NCI-H1105 treated with DMSO at 0.1 percent for 48 hours (cell line): ENCODE measurements at places on chromosomes 2 and 18.
A peak's percentile ranks its signal among the peaks of the same experiment; 100 is the strongest.

DNA sequence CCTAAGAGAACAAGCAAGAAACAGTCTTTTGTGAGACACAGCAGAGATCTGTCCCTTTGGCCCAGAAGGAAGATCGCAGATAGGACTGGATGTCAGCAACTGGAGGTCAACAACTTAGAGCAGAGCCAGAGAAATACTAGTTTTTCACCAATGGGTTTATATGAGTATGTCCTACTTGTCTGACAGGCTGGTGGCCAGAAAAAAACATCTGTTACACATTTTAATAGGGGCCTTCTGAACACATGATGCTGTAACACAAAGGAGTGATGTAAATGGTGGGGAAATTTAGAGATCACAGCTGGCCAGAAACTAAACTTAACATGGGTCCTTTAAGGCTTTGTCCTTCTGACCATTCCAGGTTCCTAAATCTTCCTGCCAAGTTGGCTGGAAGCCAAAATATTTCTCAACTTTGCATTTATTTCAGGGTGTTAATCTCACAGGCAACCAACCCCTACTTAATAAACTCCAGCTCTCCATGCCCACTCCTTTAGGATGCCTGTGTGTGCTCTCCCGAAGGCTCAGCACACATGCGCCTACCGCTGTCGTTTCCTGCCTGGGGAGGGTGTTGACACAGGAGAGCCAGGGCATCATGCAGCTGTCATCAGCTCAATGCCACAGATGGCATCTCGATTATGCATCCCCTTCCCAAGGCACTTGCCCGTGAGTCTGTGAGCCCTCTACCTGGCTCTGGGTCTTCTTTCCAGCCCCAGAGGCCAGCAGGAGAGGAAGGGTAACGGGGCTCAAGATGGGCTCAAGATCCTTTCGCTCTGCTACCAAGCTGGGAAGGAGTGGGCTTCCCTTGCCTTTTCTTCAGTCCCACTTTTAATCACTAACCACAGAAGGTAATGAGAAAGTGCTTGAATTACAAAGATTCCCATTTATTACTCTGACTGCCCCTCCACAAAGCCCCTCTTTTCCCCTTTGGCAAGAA lies 252.5 kb downstream of the ETAA1 start:
- peak; percentile 46 for DNase-seq

DNA sequence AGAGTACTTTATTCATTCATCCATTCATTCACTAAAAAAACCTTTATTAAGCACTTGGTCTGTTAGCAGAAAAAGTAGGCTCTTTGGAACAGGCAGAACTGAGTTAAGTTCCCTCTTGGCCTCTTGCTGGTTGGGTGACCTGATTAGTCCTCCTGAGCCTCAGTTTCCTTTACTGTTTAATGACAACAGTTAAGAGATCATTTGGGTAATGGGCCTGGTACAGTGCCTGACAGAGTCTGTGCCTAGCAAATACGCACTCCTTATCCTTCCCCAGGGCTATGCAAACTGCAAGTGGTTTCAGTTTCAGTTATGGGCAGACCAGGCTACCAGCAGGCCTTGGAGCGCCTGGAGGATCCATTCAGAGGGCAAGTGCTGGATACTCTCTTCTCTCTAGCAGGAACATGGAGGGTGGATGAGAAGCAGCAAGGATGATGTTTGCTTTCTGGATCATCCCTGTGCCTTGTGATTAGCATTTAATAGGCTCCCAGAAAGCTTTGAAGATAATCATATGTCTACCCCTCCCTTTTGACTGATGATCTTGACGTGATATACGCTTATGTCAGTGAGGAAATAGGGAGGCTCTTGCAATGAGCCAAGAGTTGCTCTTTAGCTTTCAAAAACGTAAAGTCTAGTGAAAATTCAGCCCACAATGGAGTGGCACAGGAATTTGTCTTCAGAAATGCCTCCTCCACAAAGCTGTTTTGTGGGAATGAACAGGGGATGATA lies 12.4 kb upstream of the TAF1B start:
- DNase-seq, result no peak

DNA sequence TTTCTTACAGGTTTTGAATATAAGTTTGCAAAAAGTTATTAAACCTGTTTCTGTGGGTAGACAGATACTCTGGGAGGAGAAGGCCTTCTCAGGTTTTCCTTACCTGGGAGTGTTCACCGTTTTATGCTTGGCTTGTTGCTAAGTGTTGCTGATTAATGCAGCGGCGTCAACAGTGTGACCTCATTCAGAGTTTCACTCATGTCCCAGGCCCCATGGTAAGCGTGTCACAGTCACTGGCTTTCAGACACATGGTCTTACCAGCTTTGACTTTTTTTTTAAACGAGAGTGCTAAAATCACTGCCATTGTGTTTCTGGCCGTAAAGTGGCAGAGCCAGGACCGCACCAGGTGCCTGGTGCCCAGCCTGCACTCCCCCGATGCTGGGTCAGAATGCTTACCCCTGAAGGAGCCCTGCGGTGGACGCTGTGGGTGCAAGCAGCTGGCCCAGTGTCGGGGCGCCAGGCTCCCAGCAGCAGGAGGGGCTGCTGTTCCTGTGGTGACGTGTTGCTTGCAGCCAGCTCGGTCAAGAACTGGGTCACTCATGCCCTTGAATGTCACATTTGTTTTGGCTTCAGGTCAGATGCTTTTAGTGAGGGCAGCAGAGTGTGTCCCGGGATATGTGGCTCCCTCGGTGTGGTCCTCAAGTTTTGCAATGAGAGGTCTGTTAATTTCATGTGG lies 3.5 kb downstream of the CAPN10 start:
- no peak for DNase-seq

DNA sequence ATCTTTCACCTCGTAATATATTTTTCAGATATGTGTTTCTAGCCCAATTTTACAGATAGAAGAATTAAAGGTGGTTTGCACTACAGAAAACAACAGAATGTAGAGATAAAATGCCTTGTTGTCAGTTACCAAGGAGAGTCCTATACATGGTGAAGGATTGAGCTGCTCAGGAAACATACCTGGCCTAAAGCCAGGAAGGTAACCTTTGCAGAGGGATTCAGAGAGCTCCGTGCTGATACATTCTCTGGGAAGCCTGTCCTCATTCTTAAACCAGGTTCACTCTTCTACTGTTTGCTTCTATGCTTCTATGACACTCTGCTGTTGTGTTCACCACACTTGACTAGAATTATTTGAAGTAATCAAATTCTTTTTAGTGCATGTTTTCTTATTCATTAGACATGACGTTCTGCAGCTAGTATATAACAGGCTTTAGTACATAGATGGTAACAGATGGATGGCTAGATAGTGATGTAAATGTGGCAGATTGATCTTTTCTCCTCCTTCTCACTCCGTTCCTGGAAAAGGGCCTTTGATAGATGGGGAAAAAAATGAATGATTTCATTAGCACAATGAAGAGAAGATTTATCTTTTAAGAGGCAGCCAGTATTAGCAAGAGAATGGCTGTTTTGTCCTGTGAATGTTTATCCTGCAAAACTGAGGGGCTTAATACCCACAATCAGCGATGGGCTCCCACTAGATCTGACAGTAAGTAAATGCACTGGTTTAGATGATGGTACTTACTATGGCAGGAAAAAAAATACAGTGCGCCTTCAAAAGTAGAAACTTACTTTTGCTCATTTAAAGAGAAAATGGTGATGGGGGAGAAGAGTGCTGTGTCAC lies 589.6 kb upstream of the FAM98A start:
- no peak for DNase-seq

DNA sequence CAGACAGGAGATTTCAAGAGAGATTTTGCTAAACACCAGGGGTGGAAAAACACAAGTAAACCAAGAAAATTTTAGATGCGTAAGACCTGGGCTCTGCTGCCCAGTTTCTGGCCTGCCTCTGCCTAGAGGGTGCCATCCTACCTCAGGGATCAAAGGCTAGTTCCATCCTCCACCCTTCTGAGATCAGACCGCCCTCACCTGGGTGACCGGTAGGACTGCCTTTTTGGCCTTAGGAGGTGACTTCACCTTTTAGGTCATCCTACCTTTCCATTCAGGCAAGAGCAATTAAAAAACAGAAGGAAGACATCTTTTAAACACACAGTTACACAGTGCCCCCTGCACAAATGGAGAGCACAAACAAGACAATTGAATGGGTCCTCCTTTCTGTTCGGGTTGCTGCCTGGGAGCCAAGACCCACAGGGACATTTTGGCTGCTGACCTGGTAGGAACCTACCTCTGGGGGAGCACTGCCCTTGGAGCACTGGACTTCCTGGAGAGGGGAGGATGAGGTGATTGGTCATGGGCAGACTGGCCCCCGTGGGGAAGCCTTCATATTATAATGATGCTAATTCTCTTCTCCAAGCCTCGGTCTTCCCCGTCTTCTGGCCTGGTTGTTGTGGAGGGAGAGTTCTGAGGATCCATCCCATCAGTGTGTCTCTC lies 3.1 kb downstream of the PSD4 start:
- DNase-seq, result no peak

- no peak for DNase-seq
These were observed 238.8 kb upstream of the HDAC4 start for GRCh38 chr2:239639421-239640185.

DNA sequence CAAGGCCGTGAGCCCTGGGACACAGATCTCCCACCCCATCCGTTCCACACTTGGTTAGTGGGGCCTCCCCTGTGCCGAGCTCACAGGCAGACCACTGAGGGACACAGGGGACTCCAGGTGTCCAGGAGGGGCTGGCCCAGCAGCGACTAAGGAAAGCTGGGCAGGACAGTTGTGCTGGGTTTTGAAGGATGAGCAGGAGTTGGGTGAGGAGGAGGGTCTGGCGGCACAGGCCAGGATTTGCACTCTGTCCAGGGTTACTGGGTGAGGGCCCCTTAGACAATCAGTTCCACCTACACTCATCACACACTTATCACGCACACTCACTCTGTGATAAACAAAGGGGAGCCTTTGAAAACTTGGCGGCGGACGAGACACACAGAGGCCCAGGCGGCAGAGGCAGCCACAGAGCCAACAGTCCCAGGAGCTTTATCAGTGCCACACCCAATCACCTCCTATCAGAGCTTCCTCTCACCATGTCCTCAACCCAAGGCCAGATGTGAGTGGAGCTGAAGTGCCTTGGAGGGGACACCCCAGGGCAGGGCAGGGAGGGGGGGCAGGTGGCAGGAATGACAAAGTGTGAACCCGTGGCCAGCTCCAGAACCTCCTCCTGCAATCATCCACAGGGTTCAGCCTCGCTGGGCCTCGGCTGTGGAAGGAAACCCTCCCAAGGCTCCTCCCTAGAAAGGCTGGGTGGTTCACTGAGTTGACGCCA lies 26.6 kb downstream of the BIN1 start:
- no peak for DNase-seq

GRCh38 chr2:101297383-101297782 lies 11.1 kb downstream of the RNF149 start:
- no peak for DNase-seq

GRCh38 chr18:25533218-25533617 lies 181.3 kb upstream of the ZNF521 start:
- no peak for DNase-seq

DNA sequence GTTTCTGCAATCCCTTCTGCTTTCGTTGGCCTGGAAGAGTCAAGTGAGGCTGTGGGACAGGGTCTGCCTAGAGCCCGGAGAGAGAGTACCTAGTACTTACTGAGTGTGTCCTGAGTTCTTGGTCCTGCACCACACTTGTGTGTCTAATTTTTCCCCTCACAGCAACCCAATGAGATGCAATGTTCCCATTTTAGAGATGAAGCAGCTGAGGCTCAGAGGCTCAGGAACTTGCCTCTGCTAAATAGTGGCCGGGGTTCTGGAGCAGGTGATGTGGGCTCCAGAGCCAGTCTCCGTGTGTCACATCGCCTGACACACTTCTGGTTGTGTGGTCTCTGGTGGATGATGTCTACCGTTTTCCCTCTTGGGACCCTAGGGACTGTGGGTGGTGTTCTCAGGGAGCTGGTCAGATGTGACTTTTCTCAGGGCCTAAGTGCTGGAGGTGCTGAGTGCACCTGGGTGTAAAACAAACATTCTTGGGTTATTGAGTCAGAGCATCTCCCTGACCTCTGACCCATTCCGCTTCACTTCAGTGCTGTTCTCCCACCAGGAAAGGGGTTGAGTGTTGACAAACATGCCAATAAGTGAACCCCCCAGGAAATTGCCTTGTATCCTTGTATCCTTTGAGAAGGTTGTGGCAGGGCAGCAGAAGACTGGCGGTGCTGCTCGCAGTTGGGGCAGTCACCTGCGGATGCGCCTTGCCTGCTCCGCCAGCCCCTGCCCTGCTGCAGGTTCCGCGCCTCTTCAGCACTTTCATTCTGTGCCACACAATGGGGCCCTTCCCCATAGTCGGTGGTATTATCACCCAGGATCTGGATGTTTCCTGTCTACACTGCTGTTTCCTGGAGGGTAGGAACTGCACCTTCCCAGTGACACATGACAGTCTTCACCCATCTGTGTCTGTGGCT lies 32.1 kb downstream of the HK2 start:
- DNase-seq, result no peak

- DNase-seq, result no peak
These were observed 13.8 kb upstream of the FZD7 start for GRCh38 chr2:202019689-202020450.

DNA sequence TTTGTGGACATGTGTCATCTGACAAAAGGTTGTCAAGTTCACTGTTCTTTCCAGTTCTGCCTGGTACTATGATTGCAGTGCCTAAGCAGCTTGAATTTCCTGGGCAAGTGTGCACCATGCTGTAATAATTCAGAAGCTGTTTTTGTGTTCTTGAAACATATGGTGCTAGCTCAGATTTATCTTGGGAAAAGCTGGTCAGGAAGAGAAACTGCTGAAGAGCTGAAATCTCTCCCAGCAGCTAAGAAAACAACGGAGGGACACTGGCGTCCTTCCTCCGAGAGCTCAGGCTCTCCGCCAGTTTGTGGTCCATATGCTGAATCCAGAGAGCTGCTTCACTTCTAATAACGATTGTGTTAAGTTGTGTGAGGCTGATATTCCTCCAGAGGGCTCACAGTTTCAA lies 642.0 kb downstream of the DPP10 start:
- no peak for DNase-seq

GRCh38 chr2:190404487-190404886 lies 3.7 kb upstream of the MFSD6 start:
- DNase-seq, result peak; percentile 26

DNA sequence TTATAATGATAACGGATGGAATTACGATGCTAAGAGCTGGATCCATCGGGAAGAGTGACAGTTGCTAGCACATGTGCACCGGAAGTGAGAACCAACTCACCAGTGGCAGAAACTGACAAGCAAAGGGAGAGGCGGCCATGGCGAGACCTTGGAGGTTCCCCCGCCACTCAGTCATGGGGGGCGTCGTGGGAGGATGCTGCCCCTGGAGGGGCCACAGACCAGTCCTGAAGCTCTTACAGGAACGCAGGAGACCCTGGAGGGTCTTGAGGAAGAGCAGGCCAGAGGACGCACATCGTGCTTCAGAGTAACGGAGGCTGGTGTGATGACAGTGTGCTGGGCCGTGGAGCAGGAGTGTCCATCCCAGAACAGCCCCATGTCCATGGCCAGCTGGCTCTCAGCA lies 53.1 kb upstream of the KCNG2 start:
- DNase-seq, result no peak

DNA sequence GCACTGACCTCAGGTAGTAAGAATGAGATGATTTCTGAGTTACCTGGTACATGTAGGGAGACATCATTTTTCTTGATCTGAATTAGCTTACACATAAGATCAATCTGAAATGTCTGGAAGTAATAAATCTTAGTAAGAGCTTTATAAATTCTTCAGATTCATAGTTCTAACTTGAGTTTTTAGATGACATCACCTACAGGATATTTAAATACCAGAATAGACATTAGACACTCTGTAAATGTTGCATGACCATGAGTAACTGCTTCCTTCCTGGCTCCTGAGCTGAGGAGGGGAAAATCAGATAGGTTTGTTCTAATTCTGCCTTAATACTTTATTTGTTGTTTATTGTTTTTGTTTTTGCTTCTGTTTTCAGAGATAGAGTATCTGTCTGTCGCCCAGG lies 181.8 kb downstream of the PHLPP1 start:
- DNase-seq, result no peak
